Stromal cell of bone marrow (primary cell): ENCODE measurements at places on chromosomes 13 and 19.

DNA sequence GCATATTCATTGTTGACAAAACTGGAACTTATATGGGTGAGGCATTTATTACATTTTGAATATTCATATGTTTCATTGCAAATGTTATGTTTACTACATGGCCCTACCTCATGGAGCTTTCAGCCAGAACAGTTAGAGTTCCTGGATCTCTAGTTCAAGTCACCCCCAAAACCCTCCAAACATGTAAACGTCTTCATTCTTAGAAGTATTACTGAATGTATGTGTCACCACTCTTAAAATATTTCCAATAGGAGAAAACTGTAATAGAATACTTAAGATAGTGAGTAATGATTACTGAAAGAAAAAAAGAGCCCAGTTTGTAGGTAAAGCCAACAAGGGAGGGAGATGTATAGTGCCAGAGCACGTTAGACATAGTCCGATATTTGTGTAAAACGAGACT lies 23.5 kb downstream of the URI1 start:
- DNase-seq = no peak

DNA sequence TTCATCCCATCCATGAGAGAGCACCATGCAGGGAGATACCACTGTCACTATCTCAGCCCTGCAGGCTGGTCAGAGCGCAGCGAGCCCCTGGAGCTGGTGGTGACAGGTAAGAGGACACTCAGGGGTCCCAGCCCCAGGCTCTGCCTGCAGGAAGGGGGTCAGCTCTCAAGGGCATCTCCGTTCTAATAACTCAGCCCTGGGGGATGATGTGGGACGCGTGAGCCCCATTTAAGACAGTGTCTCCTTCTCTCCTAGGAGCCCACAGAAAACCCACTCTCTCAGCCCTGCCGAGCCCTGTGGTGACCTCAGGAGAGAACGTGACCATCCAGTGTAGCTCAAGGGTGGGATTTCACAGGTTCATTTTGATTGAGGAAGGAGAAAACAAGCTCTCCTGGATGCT lies 15.5 kb upstream of the KIR3DL3 start:
- DNase-seq = no peak

DNA sequence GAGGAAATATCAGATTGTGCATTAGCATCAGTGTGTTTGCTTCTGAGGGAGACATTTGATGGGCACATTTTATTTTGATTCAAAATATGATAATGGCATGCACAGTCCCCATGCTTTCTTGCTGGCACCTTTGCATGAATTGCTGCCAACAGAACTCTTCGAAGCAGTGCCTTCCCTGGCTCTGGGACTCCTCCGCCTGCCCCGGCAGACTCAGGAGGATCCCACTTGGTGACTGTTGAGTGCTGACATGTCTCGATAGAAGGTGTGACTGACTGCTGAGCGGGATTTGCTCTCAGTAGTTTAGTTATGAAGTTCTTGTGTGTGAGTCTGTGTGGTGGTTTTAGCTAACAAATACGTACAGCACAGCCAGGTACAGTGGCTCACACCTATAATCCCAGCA lies 239.7 kb downstream of the FGF9 start:
- no peak for DNase-seq

DNA sequence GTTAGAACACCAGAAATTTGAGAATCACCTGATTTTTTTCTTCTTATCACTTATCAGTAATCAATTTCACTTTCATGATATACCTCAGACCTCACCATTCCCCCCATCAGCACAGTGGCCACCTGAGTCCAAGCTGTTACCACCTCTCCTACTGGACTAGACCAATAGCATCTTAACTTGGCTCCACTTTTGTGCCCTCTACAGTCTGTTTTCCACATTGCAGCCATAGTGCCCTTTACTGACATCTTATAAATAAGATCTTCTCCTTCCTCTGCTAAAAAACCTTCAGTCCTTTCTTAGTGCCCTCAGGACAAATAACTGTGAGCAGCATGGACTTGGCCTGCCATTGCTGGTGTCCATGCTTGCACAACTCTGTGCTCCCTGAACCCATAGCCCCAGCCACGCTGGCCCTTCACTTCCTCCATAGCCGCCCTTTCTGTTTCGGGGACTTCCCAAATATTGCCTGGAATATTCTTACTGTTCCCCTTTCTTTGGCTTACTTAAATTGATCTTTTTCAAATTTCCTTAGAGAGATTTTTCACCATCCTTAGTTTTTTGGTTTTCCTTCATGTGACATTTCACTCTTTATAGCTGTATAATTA lies 380.8 kb downstream of the LMO7 start:
- no peak for DNase-seq

- DNase-seq = no peak
These were observed 45.1 kb downstream of the DCLK1 start for GRCh38 chr13:36086117-36086516.

DNA sequence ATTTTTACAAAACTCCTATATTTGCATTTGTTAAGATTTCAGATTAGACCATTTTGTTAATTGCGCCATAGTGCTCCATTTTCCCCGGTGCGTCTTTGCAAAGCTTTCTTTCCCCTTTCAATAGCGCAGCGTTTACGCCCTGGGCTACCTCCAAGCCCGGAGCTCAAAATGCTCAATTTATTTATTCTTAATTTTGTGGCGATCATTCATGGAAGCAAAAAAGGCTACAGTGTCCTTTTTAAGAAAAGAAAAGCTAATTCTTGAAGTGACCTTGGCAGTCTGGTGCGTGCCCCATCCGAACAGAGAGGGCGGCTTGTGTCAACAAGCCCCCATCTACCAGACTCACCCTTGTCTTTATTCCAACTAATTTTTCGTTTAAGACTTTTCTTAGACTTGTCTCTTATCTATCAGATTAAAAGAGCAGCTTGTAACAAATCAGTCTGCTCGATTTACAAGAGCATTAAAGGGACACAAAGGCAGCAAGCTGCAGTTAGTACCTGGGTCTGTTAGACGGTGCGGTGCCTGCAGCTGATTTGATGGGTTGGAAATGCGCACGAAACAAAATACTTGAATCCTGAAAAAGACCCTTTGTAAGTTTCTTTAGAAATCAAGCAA lies 30.1 kb downstream of the GSX1 start:
- no peak for DNase-seq

DNA sequence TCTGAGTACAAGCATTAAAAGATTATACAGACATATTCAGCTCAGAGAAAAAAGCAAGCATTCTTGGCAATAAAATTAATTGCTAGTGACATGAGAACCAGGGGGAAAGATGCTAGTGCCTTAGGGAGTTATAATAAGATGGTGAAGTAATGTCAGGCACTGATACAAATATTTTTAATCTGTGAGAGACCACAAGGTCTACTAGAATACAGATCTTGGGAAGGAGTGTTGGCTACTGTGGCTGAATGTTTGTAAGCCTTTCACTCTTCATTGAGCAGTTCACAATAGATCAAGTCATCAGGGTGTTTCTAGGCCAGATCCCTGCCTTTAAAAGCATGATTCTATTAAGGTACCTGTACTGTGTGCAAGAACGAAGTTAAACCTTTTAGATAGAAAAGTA lies 16.4 kb downstream of the FREM2 start:
- no peak for DNase-seq
